ENCODE measurements at places on chromosomes 2 and 18.

DNA sequence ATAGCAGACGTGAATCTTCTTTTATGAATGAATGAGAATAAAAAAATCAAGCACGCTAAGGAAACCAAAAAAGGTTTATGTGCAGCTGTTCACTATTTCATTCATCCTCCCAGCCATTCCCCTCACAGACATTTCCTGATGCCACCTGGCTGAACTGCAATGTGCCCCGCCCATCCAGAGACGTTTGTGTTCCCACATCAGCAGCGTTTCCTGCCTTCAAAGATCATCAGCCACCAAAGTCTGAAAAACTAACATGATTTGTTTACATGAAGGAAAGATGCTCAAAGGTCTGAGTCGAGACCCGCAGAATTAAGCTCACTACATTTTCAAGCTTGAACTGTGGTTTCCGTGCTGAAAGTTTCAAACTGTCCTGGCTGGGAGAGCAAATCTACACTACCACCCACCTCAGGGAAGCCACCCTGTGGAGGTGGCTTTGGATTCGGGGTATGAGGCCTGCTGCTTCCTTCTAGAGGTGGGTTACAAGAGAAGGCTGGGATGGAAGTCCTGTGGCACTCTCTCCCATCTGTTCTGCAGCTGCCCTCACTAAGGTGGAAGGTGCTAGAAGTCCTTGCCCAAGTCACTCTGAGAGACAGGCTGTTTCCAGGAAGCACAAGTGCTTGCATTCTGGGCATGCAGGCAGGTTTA is 201.3 kb upstream of the OSR1 start:
- no peak for DNase-seq

- DNase-seq, result no peak
These were observed 14.2 kb downstream of the STK39 start for GRCh38 chr2:168233166-168233565.

GRCh38 chr18:70037431-70038061 is 89.9 kb upstream of the CD226 start:
- no peak for DNase-seq

GRCh38 chr2:163731735-163732134 is 4.1 kb downstream of the FIGN start:
- DNase-seq, result no peak

- no peak for DNase-seq
These were observed 100.8 kb upstream of the UGP2 start for GRCh38 chr2:63740943-63741342.

DNA sequence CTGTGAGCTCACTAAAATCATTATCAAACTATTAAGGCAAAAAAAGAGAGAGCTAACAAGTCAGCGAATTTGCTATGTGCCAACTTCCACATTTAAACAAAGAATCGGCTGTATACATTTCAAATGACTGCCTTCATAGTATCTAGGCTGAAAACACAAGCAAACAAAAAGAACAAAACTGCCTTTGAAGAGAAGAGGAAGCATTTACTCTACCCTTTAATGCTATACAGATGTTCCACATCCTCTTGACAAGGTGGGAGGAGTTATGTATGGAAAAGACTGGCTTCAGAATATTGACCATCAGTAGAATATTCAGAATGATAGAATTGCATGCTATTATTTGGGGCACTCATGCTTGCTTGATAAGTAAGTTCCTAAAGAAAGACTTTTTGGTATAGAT is 741.7 kb downstream of the PLCL1 start:
- DNase-seq, result no peak

- DNase-seq, result no peak
These were observed 447.5 kb upstream of the SLC14A2 start for GRCh38 chr18:45167631-45168280.

- peak; percentile 73 for DNase-seq
These were observed 819 bp downstream of the ANKRD44 start for GRCh38 chr2:197309691-197310231.

GRCh38 chr2:241858206-241859016 is at the start of gene PDCD1:
Gene PDCD1 (minus strand): TSS chr2:241858894. CDS start chr2:241858838, 56 bp downstream.
- peak; percentile 63 for DNase-seq

- DNase-seq, result no peak
These were observed 1.5 kb downstream of the EXOC6B start for GRCh38 chr2:72824224-72824842.

DNA sequence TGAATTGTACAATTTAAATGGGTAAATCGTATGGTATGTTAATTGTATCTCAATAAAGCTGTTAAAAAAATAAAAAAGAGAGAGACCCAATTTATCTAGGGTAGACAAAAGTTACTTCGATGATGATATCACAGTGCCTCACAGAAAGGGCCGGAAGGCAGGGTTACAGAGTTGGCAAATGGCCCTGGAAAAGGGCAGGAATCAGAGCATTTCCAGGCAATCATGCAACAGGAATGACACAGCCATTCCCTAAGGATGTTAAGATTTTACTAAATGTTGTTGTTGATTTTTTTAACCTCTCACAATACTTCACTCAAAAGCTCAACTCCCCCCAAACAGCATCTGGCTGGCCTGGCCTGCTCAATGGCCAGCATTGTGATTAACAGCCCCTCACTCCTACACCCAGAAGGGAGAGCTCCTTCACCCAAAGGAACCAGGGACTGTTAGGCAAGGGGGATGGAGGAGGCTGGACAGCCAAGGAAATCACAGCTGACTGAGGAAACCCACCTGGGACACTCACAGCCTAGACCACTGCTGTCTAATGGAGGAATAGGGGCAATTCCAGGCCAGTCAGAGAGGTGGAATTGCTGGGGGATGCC is 7.7 kb upstream of the SP100 start:
- no peak for DNase-seq

- DNase-seq, result no peak
These were observed 17.5 kb upstream of the RAB31 start for GRCh38 chr18:9690418-9691188.

DNA sequence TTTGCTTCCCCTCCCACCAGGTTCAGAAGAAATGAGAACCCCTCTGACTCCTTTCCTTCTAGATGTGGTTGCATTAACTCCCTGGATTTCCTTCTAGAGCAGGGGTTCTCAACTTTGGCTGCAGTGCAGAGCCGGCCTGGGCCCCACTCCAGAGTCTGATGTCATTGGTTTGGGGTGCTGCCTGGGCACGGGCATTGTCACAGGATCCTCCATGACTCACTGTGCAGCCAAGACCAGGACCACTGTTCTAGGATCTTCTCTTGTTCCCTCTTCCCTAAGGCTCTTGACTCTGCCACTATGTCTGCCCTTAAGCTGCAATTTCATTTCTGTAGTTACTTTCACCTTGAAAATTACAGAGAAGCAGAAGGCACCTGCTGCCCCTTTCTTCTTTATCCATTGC is 31.8 kb downstream of the TBC1D8 start:
- no peak for DNase-seq

GRCh38 chr2:18930971-18931370 is 341.6 kb upstream of the NT5C1B start:
- DNase-seq, result no peak

- no peak for DNase-seq
These were observed 317.0 kb downstream of the AGAP1 start for GRCh38 chr2:235810846-235811245.

GRCh38 chr2:140627136-140627535 is 1503.7 kb downstream of the LRP1B start:
- DNase-seq, result no peak

GRCh38 chr2:233079473-233079877 is 19.3 kb downstream of the INPP5D start:
- no peak for DNase-seq

DNA sequence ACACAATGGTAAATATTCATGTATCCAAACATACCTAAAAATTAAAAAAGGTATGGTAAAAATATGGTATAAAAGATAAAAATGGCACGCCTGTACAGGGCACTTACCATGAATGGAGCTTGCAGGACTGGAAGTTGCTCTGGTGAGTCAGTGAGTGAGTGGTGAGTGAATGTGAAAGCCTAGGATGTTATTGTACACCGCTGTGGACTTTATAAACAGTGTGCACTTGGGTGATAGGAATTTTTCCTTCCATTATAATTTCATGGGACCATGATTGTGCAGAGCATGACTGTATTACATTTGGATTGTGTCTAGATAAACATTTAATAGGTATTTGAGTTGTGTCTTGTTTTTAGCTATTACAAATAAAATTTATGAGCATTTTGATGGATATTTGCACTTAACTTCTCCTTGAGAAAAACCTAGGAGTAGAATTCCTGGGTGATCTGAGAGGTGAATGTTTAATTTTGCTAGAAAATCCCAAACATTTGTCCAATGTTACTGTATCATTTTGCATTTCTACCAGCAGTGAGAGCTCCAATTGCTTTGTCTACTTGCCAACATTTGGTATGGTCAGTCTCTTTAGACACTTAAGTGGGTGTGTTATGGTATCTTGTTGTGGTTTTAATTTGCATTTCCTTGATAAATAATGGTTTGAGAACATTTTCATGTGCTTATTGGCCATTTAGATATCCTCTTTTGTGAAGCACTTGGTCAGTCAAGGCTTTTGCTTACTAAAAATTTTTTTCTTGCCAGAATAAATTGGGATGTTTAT is 81.7 kb downstream of the BCL2L11 start:
- no peak for DNase-seq

GRCh38 chr2:86671337-86671981 is 47.8 kb upstream of the RNF103 start:
- no peak for DNase-seq

DNA sequence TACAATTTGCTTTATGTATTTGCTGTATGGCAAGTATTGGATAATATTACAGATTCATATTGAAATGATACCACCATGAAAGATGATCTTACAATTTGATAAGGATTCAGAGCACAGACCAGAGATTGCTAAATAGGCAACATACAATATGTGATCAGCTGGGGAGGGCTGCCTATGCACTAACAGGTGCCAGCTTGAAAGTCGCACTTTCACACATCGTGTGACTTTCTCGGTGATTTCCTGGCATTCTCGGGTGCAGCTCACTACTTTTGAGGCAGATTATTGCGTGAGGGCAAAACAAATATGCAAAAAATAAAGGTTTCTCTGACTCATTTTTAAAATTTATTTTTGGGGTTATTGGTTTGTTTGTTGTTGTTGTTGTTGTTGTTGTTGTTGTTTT is 36.0 kb downstream of the RBMS1 start:
- no peak for DNase-seq

- DNase-seq, result no peak
These were observed 323.1 kb downstream of the RBM43 start for GRCh38 chr2:150938527-150938926.

GRCh38 chr18:55064760-55065159 is 105.5 kb upstream of the CCDC68 start:
- DNase-seq, result no peak

GRCh38 chr2:60818272-60818671 is 62.2 kb downstream of the PAPOLG start:
- DNase-seq, result no peak

DNA sequence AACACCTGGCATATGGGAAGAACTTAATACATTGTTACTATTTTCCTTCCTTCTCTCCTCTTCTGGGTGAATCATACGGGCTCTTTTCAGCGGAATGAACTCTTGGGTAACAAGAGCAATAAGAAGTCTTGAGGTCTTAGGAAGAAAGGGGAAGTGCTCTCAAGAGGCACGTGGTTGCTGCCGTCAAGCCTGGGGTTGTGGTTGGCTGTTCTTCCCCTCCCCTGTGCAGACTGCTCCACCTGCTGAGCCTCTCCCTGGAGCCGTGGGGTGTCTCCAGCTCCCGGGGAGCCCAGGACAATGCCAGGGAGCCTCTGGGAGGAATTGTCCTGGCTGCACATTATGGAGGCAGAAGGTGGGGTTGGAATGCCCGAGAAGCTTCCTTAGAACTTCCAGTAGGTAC is 19.4 kb downstream of the TOGARAM2 start:
- peak; percentile 88 for DNase-seq

DNA sequence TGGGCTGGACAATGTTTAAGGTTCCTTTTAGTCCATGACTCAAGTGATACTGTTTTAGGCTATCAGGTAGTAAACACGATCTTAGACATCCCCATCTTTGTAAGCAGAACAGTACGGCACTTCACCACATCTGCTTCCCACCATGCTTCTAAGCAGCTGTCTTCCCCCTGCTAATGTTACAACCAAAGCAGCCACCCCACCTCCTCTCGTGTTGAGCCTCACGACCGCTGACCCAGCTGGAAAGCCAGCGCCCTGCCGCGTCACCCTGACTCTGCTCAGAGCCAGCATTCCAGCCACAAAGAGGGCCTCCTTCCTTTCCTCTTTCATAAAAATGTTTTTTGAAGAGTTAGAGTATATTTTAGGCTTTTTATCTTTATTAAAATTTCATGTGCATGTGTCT is 9.4 kb downstream of the MTERF4 start:
- DNase-seq, result no peak

- no peak for DNase-seq
These were observed 37.7 kb downstream of the ZNF407 start for GRCh38 chr18:74635224-74635975.

DNA sequence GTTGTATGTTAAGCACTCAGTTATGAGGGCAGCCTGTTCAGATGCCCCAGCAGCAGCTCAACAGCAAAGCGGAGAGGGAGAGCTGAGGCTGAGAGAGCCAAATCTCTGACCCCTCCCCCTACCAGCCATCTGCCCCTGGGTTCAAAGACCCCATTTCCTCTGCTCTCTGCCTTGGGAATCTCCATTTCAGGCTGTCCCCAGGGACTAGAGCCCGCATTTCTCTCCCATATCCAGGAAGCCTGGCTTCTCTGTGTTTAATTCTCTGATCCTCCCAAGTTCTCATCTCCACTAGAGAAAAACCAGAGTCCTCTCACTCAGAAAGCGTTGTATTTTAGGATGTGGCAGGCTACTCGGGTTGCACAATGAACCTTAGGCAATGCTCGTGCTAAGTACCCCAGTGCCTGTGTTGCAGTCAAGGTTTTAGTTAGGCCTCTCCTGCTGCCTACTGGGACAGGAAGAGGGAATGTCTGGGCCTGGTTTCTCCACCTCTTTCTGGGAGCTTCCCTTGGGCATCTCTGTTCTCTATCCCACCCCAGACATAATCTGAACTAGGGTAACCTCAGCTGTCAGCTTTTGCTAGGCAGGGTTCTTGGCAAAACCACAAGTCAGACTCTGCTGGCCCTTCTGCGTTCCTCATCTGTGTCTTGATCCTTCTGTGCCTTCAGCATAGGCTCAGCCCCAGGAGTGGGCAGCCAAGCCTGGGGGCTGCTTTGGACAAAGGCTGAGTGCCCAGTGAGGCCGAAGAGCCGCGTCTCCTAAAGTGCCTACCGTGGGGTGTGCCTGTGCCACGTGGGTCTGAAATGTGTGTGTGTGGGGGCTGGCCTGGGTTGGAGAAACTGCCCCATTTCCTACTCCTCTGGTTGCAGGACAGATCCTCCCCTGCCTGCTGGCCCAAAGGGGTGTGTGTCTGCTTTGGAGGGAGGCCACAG is 96.8 kb downstream of the STPG4 start:
- no peak for DNase-seq

GRCh38 chr2:145538661-145539350 is 1018.9 kb upstream of the ZEB2 start:
- no peak for DNase-seq

- peak; percentile 37 for DNase-seq
These were observed 78.2 kb downstream of the CELF4 start for GRCh38 chr18:37487400-37487867.

GRCh38 chr2:227507963-227508362 is 36.0 kb downstream of the AGFG1 start:
- DNase-seq, result no peak

GRCh38 chr2:235265348-235265965 is 228.4 kb upstream of the AGAP1 start:
- no peak for DNase-seq

Data from Right ventricle myocardium inferior (tissue), 1 donor.